ENCODE measurements at places on chromosomes 2 and 18. TPM values are rescaled to one million over a fixed set of nuclear protein-coding genes. Genes with fewer than 3 reads are reported as not detected.
A peak's percentile ranks its signal among the peaks of the same experiment; 100 is the strongest.

DNA sequence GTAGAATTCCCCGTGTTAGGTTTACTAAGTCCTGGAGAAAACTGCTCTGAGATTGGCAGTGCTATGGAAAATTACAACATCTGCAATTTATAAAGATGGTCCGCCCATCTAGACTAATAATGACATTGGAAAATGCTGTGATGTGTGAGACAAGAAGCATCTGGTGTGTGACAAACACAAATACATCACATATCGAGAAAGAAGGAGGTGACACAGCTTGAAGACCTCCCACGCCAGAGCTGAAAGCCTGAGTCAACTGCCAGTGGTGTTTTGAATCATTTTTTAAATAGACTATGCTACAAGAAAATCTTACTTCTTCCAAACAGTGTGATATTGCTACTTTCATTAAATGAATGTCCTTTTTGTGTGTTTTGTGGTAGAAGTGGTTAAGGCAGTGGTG, 8.6 kb upstream of the ANO7 start:
- peak overlapping the region; percentile 63 for H3K27ac ChIP-seq
- H3K4me3 ChIP-seq = no peak overlapping the region
- H3K4me1 ChIP-seq = peaks cover 10% of the 10 kb centered on the region
- DNase-seq = no peak
- no peaks in the 10 kb centered on the region for H3K27me3 ChIP-seq

Gene ABCG5
- not detected for total RNA-seq

Gene POTEI
- total RNA-seq = not detected

DNA sequence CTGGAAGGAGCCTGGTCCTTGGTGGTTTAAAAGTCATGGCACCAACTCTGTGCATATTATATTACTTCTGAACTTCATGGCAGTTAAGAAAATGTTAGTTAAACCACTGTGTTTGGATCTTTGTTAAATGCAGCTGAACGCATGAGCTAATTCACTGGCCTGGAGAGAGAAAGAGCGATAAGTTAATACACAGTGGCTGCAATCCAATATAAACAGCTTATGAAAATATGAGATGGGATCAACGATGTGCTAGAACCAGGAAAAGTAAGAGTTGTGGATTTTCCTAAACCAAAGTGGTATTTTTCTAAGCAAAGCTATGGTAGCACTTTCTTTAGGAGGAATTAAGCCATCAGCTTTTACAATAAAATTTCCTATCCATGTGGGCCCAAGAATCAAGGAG, 326.7 kb downstream of the MTX2 start:
- H3K27ac ChIP-seq = no peak overlapping the region
- H3K4me3 ChIP-seq = no peak overlapping the region
- no peak for DNase-seq
- peaks cover 17% of the 10 kb centered on the region for H3K27me3 ChIP-seq
- H3K4me1 ChIP-seq = no peaks in the 10 kb centered on the region
- no peaks in the 10 kb centered on the region for H3K36me3 ChIP-seq

DNA sequence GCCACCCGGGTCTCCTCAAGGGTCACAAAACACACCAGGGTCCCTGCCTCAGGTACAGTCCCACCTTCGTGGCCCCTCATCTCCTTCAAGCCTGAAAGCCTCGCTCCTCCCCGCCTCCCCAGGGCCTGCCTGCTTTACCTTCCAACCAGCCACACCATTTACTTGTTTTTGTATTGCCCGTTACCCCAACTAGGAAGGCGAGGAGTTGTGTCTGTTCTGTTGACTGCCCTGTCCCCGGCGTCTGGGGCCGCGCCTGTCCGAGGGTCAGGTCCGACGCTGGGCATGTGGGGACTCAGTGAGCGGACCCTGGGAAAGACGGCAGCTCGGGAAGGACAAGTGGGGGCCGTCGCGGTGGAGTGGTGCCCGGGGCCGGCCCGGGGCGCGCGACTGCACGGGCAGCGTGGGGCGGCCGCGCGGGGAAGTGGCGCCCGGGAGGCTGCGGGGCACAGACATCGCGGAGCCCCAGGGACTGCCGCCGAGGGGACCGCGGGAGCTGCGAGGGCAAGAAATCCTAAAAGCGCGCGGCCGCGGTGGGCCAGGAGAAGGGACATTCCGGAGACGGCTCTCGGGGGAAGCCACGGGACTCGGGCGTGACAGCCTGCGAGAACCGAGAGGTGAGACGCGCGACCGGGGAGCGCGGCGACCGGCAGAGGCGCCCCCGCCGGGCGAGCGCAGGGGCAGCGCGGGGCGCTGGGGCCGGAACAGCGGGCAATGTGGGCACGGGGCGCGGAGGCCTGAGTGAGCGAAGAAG, 797 bp upstream of the GRHL1 start:
- H3K36me3 ChIP-seq = no peaks in the 10 kb centered on the region
- H3K4me1 ChIP-seq = peaks cover 13% of the 10 kb centered on the region
- no peak for DNase-seq
- H3K27ac ChIP-seq = peak overlapping the region; percentile 80
- H3K27me3 ChIP-seq = peaks cover 62% of the 10 kb centered on the region

DNA sequence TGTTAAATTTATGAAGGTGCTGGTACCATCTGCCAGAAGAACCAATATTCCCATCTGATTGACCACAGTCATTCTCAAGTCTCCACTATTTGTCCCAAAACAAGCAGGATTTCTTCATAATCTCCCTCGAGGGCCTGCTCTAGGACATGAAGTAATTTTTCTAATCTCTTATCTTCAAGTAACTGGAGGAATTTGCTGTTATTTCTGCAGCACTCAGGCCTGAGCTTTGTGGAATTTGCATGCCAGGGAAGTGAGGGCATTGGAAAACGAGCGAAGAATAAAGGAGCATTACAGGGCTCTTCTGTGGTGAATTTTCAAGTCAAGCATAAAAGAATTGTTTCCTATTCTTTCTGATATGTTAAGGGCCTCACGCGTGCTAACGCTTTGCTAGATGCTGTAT, 161.2 kb upstream of the EPAS1 start:
- DNase-seq = no peak
- H3K4me1 ChIP-seq = no peaks in the 10 kb centered on the region
- H3K36me3 ChIP-seq = no peaks in the 10 kb centered on the region
- no peak overlapping the region for H3K4me3 ChIP-seq
- H3K27me3 ChIP-seq = no peaks in the 10 kb centered on the region

Gene ANKRD36
- total RNA-seq = 45.1 TPM

- peaks cover 4% of the 10 kb centered on the region for H3K4me1 ChIP-seq
- no peaks in the 10 kb centered on the region for H3K27me3 ChIP-seq
- peaks cover 17% of the 10 kb centered on the region for H3K36me3 ChIP-seq
These were observed 120.5 kb downstream of the ZFP36L2 start for GRCh38 chr2:43105586-43106558.
